ENCODE measurements at places on chromosomes 11 and 22.

DNA sequence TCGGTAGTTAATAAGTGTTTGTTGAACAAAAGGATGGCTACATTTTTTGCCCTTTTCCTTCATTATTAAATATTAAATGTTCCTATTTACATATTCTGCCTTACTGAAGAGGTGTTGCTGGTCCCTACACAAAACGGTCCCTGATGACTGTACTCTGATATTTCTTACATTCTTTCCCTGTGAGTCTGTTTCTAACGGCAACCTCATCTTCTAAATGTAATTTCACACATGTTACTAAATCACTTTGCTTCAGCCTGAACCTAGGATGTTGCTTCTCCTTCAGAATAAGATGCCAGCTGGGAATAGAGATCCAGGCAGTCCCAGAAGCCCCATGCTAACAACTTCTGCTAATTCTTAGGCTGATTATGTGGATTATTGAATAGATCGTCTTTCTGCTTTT lies 50.3 kb downstream of the SPON1 start:
- DNase-seq = peak; percentile 36

GRCh38 chr11:57491371-57492061 lies 24.0 kb downstream of the SLC43A1 start:
- DNase-seq = peak; percentile 49

- DNase-seq = peak; percentile 8
Observed at GRCh38 chr11:42524534-42525227, 787.1 kb upstream of the API5 start.

DNA sequence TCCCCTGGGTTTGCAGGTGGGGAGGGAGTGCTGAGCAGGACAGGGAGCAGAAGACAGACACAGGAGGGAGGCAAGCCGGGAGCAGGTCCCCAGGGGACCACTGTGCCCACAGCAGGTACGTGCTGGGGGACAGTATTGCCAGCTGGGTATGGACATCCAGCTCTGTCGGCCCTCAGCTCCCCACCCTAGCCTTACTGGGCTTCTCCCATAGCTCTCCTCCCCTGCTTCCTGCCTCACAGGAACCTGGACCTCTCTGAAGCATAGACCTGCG lies 9.8 kb downstream of the LRRC74B start:
- no peak for DNase-seq
